ELR (cell line): ENCODE measurements at places on chromosomes 2 and 18.

DNA sequence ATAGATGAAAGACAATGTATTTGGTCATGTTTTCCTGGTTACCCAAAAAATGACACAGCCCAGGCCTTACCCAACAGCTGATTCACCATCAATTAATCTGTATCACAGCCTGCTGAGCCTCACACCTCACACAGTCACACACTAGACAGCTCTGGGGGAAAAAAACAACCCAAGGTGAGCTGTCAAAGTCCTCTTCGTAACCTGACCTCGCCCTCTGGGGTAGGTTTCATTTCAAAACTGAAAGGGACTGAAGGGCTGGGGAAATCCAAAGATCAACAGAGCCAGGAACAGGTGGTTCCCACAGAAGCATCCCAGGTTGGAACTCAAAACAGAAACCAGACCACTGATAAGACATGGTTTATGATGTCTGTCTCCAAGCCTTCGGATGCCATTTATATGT, 18.2 kb upstream of the PCBP1 start:
- peak; percentile 33 for DNase-seq

DNA sequence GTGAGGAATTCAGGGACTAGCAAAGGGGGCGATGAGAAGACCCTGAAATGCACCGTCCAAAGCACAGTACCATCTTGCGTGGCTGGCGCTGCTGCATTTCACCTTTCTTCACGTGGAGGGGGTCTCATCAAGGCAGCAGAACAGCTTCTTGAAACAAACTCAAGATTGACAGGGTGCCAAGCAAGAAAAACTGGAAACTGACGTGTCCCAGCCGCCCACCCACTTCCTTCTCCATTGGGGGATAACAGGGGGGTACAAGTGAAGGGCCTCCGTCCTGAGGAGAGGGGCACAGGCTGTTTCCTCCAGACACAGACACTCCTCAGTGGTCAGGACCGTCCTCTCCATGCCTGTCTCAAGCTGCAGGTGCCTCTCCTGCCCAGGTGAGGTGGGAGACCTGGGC, 32.5 kb downstream of the HDAC4 start:
- DNase-seq, result no peak

DNA sequence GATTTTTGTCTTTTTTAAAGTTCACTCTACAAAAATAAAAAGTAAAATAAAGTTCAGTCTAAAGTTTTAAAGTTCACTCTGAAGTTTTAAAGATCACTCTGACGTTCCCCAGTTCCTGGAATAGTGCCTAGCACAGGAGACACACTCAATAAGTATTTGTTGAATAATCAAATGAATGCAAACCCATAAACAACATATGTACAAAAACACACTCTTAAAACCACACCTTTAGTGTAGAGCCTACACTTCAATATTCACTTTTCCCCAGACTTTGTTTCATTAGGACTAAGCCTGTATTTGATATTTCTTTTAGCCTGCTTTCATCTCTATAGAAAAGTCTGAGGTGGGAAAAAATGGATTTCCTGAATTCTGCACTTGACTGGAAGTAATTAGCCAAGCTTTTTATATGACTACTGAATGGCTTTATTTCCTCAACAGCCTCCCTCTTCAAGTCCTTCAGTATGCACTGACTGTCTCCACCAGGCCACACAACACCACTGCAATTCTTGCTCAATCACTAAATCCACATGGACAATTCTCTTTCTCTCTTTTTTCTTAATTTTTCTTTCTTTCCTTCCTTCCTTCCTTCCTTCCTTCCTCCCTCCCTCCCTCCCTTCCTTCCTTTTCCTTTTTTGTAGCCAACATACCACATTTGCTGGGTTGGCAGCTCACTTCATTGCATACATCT, 104.6 kb downstream of the SS18 start:
- DNase-seq, result no peak

- DNase-seq, result no peak
Observed at GRCh38 chr2:120625865-120626560, 109.7 kb upstream of the GLI2 start.

DNA sequence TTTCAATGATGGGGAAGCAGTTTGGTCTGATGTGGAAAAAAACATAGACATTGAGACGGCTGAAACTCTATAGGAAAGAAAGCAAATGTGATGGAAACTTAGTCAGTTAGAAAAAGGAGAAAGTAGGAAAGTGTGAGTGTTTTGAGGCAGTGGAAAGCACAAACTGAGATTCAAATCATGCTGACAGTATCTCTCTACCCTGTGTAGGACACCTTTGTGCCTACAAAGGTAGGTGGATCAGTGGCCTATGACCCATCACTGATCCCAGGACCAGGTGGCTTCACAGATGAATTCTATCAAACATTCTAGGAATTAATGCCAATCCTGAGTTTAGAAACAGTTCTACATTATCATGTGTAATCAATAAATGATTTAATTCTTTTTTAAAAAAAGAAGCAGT, 57.1 kb downstream of the CD226 start:
- DNase-seq, result no peak

GRCh38 chr2:81481242-81481993, 1176.9 kb upstream of the LRRTM1 start:
- DNase-seq, result no peak

- no peak for DNase-seq
Observed at GRCh38 chr2:88596141-88596830, 31.0 kb downstream of the EIF2AK3 start.

- no peak for DNase-seq
Observed at GRCh38 chr18:48293954-48294898, 115.0 kb downstream of the ZBTB7C start.

GRCh38 chr2:150878356-150878755, 383.3 kb downstream of the RBM43 start:
- peak; percentile 83 for DNase-seq

DNA sequence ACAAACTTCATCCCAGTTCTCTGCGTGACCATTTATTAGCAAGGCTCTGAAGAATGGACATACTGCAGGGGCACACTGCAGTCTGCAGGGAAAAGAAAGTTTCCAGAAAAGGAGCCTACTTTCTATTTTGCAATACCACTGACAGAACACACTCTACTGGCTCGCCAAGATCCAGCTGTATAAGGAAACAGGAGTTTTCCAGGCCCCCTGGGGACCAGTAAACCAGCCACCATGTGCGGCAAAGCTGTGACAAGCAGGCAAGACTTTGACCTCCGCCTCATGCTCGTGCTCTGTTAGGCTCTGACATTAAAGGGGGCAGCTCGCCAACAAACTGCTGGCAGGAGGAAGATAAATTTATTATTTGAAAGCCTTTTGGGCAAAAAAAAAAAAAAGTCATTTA, 67.3 kb downstream of the CCBE1 start:
- no peak for DNase-seq

DNA sequence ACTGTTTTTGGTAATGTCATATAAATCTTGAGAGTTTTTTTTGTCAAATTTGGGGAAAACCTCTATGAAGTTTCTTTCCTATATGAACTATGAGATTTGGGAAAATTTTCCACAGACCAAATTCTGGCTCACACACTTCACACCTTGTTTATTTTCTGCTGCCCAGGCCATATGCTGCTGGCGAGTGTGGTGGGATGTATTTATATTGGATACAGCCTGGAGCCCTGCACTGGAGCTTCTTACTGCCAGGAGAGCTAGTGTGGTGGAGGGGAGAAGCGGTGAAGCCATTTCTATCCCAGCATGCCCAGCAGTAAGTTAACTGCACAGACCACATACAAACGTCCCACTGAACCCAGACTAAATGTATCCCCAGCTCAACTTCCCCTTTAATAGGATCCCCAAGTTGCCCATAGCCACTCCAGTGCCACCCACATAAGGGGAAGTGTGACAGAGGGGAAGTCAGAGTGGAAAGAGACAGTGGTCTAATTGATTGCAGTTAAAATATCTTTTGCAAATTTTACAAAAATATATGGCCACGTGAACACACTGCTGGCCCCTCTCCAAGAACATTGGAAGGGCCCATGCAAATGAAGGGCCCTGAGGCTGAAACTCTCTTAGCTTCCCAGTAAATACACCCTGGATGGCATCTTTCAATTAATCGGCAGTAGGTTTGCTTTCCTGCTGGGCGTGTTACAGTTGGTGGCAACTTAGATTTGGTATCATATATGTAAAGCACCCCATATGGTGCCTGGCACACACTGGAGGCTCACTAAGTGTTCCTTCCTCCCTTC, 146.6 kb upstream of the ITGA6 start:
- DNase-seq, result no peak

DNA sequence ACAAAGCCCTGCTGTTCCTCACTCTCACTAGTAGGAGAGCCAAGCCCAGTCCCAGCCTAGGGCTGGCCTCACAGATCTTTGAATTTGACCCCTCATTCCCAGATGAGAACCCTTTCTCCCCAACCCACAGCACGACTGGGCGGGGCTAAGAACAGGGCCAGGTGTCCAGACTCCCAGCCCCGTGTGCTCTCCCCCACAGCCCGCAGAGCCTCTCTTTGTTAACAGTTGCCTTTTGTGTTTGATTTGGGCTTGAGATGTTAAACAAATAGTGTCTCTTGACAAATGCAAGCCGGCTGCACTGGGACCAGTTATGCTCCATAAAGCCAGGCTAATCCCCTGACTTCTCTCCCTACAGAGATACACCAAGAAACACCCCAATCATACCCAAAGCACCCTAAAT, 4.7 kb upstream of the KCNK3 start:
- DNase-seq, result no peak

DNA sequence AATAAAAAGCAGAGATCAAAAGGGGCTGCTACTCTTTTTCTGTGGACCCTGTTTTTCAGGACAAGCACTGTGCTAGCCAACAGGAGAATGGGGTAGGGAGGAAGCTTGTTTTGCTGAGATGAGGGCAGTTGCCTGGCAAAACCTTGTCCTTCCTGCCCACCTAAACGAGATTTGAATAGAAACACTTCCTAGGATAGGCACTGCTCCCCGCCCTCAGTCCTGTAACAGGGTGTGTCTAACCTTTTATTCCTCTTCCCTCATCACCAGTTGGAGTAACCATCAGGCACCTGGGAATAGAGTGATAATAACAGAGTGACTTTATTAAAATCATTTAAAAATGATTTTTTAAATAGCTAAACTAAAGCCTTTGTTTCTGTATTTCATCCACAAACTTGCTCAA, 368.8 kb downstream of the LNPK start:
- no peak for DNase-seq

DNA sequence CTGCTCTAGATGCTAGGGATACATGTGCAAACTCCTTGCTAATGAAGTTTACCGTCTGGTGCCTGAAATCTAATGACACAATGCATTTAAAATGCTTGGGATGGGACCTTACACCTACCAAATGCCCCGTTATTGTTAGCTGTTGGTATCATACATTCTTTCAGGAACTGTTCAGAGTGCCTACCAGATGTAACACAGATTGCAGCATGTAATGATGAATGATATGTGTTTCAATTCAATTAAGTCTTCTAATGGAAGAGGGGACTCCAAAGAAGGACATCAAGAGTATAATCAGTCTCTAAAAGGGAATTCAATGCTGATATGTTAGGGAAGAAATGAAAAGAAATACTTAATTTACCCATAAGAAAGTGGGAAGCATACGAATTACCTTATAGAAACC, 3.2 kb downstream of the LYPD6 start:
- no peak for DNase-seq

DNA sequence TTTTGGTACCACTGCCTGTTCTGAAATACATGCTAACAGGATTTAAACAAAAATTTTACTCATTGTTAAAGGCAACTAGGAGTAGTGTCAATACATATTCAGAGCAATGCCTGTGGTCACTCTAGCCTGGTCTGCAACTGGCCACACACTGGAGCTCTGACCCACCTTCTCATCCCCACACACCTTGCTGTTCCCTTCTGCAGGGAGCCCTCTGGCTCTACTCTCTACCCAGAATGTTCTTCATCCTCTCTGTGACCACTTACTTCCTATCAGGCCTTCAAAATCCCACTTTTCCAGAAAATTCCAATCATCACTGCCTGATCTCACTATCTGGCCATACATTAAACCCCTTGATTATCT, 102.3 kb upstream of the NFU1 start:
- DNase-seq, result no peak

DNA sequence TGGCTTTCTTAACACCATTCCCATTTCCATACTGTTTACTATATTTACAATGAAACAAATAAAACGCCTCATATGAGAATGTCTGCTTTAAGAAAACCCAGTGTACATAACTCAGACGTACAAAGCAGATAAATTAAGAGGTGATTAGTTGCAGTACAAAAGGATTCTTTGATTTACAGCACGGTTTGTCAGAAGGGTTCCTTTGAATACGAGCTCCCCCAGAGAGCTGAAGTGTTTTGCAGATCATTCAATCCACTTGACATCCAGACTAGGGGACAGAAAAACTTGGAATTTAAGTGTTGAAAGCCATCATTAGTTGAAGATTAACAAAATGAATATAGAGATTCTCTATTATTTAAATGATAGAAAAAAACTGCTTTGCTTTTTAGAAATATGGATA, 72.5 kb downstream of the RAPGEF4 start:
- no peak for DNase-seq

GRCh38 chr2:40448476-40449079, 3.3 kb downstream of the SLC8A1 start:
- peak; percentile 71 for DNase-seq

DNA sequence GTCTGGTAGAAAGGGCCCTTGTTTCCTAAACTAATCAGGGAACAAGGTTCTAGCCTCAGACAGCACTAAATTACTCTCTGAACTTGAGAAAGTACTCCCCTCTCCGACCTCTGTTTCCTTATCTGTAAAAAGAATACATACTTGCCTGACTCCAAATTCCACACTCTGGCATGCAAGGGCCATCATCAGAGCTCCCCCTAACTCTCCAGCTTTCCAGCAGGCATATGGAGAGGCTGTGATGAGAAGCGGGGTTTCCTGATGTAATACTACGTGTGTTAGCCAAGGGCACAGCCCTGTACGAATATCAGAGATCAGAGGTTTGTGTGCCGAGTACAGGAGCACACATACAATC, 1.8 kb upstream of the EVA1A start:
- no peak for DNase-seq

- no peak for DNase-seq
Observed at GRCh38 chr18:71797554-71797953, 746.6 kb downstream of the CBLN2 start.

DNA sequence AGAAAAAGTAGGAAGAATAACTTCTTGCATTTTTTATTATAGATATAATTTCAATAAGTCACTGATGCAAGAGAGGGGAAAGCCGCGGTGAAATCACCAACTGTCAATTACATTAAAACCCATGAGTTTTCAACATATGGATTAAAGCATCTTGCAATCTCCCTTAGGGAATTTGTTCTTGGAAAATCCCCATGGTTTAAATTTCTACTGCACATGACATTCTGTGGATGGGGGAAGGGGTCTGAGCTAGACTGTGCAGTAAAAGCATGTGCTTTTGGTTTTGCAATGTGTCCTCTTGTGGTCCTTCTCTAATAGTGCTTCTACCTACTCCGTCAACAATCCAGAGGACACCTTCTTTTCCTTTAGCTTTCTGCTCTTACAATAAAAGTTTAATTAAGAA, 894.0 kb downstream of the DCDC2C start:
- no peak for DNase-seq

GRCh38 chr18:44935455-44935854, 254.8 kb downstream of the SETBP1 start:
- DNase-seq, result no peak
